ENCODE measurements at places on chromosomes 12 and 14. TPM values are rescaled to one million over a fixed set of nuclear protein-coding genes. Genes with fewer than 3 reads are reported as not detected.
A peak's percentile ranks its signal among the peaks of the same experiment; 100 is the strongest.

DNA sequence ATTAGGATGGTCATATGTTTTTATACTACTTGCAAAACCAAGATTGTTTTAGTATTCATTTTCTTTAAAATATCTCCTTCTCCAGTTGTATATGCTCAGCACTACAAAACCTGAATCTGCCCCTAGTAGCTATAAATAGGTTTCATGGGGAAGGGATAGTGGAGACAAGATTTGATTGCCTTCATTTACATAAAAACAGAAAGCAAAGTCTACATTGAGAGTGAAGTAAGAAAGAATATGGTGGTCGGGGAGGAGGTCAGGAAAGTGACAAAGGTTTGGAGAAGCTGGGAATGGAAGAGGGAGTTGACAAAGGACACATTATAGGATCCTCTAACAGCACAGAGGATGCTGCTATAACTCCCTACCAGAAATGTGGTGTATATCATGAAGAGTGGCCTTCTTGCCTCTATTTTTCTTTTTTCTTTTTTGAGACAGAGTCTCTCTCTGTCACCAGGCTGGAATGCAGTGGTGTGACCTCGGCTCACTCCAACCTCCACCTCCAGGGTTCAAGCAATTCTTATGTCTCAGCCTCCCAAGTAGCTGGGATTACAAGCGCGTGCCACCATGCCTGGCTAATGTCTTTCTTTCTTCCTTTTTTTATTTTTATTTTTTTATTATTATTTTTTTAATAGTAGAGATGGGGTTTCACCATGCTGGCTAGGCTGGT is 6.6 kb upstream of the LRP6 start:
- peak; percentile 80 for DNase-seq

- peak; percentile 81 for DNase-seq
Measured at GRCh38 chr14:76863724-76864407, 37.7 kb downstream of the LRRC74A start.

- DNase-seq = peak; percentile 97
Measured at GRCh38 chr14:99757331-99758070, 35.7 kb upstream of the EML1 start.

- no peak for DNase-seq
Measured at GRCh38 chr12:123095078-123095881, 55.6 kb downstream of the PITPNM2 start.

GRCh38 chr14:24408764-24409163 is 10.0 kb downstream of the NYNRIN start:
- DNase-seq = no peak

DNA sequence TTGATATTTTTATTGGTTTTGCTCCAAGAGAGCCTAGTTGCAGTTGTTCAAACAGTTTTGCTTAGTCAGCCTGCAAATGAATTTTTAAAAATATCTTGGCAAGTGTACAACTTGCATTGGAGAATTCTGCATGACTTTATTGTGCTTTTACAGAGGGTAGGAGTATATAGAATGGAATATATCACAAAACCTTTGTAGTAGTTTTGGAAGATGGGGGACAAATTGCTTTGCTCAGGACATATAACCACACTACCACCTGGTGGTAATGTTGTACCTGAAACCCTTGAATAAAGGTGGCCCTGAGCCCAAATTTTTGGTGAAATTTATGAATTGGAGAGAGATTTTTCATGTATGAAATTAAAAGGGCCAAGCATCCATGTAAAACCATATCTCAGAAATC is 645.2 kb downstream of the MED13L start:
- no peak for DNase-seq

The NXPH4 gene
- 0.88 TPM for total RNA-seq

The NELL2 gene
- not detected for total RNA-seq

The CFAP251 gene
- total RNA-seq = 4.3 TPM

The RAPGEF3 gene
- total RNA-seq = 4.3 TPM
